ENCODE measurements at places on chromosomes 3 and 15. TPM values are rescaled to one million over a fixed set of nuclear protein-coding genes. Genes with fewer than 3 reads are reported as not detected.

- no peak for DNase-seq
Measured at GRCh38 chr3:50167069-50167840, 12.1 kb downstream of the SEMA3F start.

Gene SLC27A2
- 2.9 TPM for total RNA-seq

DNA sequence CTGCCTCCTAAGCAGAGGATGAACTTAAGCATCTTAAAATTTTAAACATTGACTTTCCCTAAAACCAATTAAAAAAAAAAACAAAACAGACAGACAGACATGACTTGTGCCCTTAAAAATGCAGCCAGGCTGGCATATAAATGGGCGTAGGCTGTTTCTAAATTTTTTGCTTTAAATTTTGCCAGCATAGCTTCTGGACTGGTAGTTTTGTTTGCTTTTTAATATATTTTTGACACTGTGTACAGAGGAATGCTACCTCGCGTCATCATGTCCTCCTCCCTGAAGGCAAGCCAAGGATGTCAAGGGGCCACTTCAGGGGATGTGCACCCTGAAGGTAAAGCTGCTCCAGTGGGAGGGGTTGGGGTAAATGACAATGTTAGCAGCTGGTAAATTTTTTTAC, 134.8 kb downstream of the PGPEP1L start:
- no peak for DNase-seq

DNA sequence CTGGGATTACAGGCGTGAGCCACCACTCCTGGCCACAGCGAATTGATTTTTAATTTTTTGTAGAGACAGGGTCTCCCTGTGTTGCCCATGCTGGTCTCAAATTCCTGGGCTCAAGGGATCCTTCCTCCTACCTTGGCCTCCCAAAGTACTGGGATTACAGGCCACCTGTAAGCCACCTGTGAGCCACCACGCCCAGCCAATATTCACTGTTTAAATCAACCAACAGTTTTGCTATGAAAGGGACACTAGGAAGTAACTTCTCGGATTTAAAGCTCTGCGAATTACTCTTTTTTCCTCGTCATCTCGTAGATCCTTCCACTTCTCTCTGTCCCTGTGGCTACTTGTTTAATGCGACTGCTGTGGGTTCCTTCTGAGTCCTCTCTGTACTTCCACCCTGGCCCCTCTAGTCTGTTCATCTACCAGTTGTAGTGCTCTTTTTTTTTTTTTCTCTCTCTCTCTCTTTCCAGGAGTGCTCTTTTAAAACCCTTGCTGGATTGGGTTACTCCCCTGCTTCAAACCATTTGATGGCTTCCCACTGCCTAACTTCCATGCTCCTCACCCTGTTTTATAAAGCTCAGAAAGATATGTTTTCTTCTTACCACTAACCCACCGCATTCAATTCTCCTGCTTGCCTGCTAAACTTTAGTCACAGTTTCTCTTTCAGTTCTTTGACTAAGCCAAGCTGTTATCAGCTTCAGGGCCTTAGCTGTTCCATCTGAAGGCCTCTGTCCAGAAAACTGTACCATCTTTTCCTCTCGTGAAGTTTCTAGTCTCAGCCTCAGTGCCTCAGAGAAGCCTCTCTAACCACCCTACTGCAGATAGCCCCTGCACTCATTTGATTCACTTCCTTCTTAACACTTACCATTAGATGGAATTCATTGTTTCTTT, 12.4 kb downstream of the RTF1 start:
- DNase-seq, result no peak

Gene CERS3
- total RNA-seq, result not detected

- no peak for DNase-seq
Measured at GRCh38 chr3:32460031-32460749, 42.5 kb downstream of the CMTM6 start.

- DNase-seq, result no peak
Measured at GRCh38 chr3:96863129-96863740, 48.8 kb downstream of the EPHA6 start.

DNA sequence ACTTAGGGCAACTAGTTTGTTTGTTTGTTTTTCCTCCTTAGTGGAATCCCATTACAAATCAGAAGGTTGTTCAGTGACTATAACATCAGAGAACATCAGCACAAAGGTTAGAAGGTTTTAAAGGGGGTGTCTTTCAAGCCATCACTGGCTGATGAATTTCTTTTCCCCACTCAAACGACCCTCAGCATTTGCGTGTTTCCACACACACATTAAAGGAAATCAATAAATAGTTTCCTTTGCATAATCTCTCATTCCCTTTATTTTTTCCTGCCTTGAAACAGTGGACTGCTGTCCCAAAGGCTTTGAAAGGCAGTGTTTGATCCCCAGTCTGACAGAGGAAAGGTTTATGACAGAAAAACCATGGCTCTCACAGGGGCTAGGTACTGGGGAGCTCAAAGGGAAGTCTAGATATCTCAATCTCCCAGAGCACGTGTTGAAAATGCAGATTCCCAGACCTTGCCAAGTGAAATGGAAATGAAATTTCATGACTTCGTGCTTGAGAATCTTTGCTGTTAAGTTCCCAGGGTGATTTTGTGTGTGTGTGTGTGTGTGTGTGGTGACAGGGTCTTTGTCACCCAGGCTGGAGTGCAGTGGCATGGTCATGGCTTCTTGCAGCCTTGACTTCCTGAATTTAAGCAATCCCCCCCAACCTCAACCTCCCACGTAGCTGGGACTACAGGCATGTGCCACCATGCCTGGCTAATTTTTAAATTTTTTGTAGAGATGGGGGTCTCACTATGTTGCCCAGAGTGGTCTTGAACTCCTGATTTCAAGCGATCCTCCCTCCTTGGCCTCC, 2.2 kb upstream of the INTS14 start:
- DNase-seq, result no peak

DNA sequence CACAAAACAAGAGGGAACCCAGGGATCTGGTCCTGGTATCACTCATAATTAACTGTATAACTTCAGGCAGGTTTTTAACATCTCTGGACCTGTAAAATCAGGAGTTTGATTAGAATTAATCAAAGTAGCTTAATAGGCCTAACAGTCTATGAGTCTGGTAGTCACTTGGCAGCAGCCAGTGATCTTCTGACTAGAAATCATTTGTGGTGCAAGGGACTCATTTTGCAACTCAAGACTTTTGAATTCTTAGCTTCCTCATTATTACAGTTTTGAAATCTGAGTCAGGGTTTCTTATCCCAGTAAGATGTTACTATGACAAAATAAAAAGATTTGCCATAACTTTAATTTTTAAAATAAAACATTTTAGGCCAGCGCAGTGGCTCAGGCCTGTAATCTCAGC, 70.8 kb downstream of the TMCC1 start:
- no peak for DNase-seq

- DNase-seq, result no peak
Measured at GRCh38 chr3:150150633-150151032, 179.9 kb upstream of the PFN2 start.

DNA sequence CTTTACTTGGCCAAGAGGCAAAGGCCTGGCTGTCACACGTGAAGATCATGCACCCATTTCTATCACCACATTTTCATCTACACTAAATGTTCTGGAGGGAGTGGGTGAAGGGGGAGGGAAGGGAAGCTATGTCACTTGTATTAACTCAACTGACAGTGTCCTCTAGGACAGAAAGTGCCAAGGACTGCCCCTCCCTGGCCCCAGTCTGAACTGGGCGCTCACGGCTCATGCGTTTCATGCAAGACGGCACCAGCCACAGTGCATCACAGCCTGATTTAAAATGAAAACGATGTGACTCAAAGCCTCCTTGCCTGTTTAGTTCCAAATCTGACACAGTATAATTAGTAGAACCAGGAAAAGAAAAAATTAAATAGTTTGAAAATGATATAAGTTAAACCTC, 20.8 kb upstream of the RAD18 start:
- DNase-seq, result no peak

GRCh38 chr3:137217733-137218132, 259.9 kb downstream of the IL20RB start:
- DNase-seq, result no peak

Gene ZNF80
- not detected for total RNA-seq

Gene SMCO1
- total RNA-seq, result not detected

Gene SNRK
- total RNA-seq, result 55.1 TPM

Gene ESYT3
- total RNA-seq, result 40.3 TPM

GRCh38 chr3:58719684-58720083, 53.1 kb upstream of the FAM3D start:
- no peak for DNase-seq
